Endodermal cell (in vitro differentiated cells): ENCODE measurements at places on chromosomes 1 and 21.

DNA sequence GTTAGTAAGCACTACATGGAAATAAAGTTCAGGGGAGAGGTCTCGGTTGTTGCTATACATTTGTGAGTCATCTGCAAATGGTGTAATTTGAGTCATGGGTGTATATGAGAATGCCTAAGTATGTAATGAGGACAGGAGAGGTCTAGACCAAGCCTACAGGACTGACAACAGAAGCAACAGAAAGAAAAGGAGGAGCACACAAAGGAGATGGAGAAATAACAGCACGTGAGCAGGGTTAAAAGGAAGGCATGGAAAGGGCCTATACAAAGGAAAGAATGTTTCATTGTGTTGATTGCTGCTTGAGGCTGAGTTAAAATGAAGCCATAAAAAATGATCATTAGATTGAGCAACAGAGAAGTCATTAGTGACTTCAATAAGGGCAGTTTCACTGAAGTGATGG is 28.0 kb upstream of the PRKAA2 start:
- DNase-seq = no peak

DNA sequence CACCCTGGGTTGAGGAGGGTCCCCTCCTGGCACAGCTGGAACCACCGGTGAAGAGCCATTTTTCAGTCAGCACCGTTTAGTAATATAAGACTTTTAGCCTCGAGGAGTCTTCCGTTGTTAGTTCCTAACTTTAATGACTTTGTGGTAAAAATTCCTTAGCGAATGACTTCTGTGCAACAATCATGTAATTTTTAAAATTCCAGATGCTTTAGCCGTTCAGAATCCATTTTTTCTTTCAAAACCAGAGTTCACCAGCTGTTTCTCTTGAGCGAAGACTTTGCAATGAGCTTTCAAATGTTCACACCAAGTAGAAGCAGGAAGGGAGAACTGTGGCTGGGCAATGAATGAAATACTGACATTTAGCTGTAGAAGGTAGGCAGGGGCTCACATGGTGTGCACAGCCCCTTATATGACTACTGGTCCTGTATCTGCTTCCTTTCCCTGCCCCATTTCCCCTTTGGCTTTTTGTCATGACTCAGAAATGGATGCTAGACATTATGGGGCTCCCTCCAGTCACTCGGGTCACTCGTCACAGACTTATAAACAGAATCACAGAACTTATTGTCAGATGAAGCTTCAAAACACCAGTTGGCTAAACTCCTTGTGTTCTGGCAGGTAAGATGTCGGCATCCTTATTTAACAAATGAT is 4.1 kb downstream of the DISC1 start:
- DNase-seq = no peak

DNA sequence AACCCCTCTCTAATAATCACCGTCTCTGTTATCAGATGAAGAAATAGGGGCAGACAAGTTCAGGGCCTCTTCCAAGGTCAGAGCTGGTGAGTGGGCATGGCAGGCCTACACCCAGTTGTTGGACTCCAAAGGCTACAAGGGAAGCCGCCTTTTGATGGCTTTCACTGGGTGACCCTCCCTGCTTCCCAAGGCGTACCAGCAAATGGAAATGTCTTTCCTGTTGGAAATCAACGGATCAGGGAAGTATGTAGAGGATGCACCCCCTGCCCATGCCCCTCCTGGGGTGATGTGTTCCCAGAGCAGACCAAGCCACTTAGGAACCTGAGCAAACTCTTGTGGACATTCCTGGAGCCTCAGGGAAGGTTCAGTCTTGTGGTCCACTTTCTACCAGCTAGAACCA is 47.4 kb downstream of the LGR6 start:
- DNase-seq = peak; percentile 10

GRCh38 chr1:5720484-5720883 is 271.7 kb downstream of the NPHP4 start:
- DNase-seq = no peak

GRCh38 chr1:20409971-20410370 is 76.0 kb downstream of the CAMK2N1 start:
- DNase-seq = peak; percentile 31

GRCh38 chr21:39531840-39532239 is 80.1 kb downstream of the SH3BGR start:
- DNase-seq = no peak

- DNase-seq = no peak
These were observed 267.7 kb upstream of the PROX1 start for GRCh38 chr1:213720032-213720431.

DNA sequence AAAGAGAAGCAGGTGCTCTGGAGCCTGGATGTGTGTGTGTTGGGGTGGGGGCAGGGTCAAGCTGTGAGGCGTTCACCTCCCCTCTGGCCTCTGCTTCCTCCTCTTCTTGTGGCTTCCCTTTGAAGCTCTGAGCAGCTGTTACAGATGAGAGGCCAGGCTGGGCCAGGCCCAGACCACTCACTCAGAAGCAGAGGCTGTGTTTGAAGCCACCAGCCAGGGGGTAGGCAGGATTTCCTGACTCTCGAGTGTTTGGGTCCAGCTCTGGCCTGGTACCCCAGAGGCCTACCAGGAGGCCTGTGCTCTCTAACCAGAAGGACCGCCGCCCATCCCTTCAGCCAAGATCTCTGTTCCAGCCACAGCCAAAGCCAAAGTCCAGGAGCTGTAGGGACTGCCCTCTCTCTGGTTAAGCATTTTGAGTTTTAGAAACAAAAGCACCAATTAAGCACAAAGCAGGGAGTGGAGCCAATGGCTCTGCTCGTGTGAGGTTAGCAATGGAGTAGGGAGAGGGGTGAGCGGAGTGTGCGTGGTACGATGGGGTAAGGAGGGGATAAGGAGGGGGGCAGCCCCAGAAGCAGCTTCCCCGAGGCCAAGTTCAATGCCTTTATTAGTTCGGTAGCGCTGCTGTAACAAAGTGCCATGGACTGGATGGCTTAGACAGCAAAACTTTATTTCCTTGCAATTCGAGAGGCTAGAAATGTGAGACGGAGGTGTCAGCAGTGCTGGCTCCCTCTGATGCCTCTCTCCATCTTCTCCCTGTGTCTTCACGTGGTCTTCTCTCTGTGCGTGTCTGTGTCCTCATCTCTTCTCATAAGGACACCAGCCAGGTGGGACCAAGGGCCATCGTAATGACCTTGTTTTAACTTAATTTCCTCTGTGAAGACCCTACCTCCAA is 20.5 kb downstream of the RCSD1 start:
- peak; percentile 44 for DNase-seq

DNA sequence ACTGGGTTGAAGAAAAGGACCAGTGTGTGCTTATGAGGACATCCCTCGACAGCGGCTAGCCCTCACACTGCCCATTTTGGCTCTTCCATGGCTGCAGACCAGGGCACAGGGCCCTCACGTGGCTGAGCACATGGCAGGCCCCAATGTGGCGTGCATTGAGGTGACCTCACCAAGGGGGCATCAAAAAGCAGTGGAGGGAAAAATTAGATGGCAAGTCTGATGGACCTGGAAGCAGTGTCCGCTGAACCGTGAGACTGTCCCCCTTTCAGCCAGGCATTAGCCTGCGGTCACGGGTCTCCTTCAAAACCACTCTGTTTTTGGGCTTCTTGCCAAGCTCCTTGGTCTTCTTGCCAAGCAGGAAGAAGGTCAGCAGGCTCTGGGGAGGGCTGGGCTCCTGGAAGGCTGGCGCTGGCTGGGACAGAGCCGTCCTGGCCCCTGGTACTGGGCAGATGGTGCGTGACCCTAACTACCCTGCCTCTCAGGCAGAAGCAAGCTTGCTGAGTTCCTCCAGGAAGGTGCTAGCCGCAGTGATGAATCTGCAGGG is 30.8 kb downstream of the TRIM67 start:
- no peak for DNase-seq

DNA sequence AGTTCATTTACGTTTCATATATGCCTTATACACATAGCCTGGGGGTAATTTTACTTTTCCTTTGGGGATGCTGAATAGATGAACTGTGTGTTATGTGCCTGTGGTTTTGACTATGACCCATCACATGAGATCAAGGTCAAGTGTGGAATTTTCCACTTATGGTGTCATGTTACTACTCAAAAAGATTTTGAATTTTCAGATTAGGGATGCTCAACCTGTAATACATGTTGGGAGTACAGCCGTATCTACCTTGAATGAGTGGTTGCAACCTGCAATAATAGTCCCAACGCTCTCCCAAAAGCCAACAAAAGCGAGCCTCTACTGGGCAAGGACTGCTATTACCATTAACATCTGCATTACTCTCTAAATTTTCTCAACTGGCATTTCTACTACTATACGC is 68.5 kb upstream of the SDC3 start:
- no peak for DNase-seq

DNA sequence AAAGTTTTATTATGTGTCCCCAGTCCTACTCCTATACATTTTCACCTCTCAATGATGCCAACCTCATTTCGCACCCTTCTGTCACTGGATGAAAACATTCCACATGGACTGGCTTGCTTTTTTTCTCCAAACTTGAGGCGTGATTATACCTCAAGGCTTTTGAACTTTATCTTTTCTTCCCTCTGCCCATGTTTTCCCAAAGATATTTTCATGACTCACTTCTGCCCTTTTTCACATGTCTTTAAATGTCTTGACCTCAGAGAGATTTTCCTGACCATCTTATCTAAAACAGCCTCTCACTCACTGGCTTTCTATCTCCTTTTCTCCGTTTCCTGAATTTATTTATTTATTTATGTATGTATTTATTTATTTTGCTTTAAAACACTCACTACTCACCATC is 659.0 kb downstream of the PTPRC start:
- no peak for DNase-seq

- peak; percentile 33 for DNase-seq
These were observed 288.2 kb downstream of the PTPRU start for GRCh38 chr1:29524285-29525065.

DNA sequence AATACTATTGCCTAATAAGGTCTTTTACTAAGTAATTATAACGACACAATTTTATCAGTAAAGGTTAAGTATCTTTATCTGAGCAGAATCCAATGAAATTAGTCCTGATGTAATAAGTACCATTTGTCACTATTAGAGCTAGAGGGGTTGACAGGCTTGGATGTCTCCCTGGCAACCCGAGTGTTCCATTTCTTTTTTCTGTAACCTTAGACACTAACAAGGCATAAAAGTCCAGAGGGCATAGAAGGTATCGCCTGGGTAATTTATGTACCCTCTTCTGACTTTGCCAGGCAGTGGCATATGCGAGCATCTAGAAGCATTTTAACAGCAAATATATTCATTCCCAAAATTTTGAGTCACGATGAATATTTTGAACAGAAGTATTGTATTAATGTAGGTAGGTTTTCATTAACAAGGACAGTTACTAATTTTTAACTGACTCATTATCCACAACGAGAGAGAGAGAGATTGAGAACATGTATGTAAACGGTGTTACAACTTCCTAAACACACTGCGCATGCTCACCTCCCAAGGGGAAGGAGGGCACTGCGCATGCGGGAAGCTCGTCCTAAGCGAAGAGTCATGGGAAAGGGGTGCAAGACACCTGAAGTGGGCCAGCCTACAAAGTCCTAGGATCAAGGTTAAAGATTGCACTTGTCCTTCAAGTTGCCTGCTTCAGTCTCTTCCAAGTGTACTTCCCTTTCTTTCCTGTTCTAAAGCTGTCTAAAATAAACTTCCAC is 423.9 kb downstream of the DSCAM start:
- no peak for DNase-seq
